ENCODE measurements at places on chromosomes 5 and 9. TPM values are rescaled to one million over a fixed set of nuclear protein-coding genes. Genes with fewer than 3 reads are reported as not detected.

The NIM1K gene
- not detected for total RNA-seq

The IGFBPL1 gene
- 28.8 TPM for total RNA-seq

The OTULINL gene
- 1.9 TPM for total RNA-seq

The FAM151B gene
- 7.0 TPM for total RNA-seq

The PCDHGB6 gene
- total RNA-seq: 1.3 TPM

The LCP2 gene
- total RNA-seq: not detected

The LECT2 gene
- not detected for total RNA-seq

The MYORG gene
- total RNA-seq: 0.86 TPM

The HAVCR1 gene
- not detected for total RNA-seq

The CNTNAP3B gene
- 11.8 TPM for total RNA-seq

The GPX8 gene
- 126 TPM for total RNA-seq

The CDH18 gene
- 14.8 TPM for total RNA-seq

The PCDHAC2 gene
- 1.2 TPM for total RNA-seq

The CNTFR gene
- not detected for total RNA-seq

The PHF24 gene
- total RNA-seq: not detected

The SLC22A5 gene
- 7.1 TPM for total RNA-seq

The LCNL1 gene
- total RNA-seq: not detected

The MCTP1 gene
- 11.3 TPM for total RNA-seq

DNA sequence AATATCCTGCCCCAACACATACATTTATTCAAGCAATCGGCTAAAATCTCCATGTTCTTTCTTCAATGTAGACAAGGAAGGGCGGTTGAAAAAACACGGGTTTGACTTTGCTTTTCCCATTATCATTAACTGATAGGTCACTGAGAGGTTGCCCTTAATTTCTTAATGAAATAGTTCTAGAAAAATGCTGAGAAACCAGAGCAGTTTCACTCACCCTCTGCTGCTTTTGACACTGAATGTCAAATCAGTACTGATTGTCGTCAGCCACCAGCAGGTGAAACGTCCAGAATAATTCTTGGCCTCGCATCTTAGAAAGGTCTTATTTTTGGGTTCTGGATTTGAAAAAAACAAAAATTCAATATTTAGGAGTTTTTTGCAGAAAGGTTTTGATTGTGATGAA is 8.1 kb downstream of the IL12B start:
- no peak for DNase-seq

GRCh38 chr5:71810023-71810422 is 90.9 kb downstream of the CARTPT start:
- peak; percentile 29 for DNase-seq

- no peak for DNase-seq
These were observed 178 bp downstream of the MORN5 start for GRCh38 chr9:122159925-122160246.

GRCh38 chr5:54470128-54470527 is 14.6 kb downstream of the HSPB3 start:
- DNase-seq: no peak

GRCh38 chr5:173883347-173883924 is 4.7 kb upstream of the CPEB4 start:
- no peak for DNase-seq

GRCh38 chr5:82448374-82448773 is 170.2 kb upstream of the RPS23 start:
- DNase-seq: no peak

- no peak for DNase-seq
These were observed 277.4 kb downstream of the SLCO4C1 start for GRCh38 chr5:102018690-102019089.

DNA sequence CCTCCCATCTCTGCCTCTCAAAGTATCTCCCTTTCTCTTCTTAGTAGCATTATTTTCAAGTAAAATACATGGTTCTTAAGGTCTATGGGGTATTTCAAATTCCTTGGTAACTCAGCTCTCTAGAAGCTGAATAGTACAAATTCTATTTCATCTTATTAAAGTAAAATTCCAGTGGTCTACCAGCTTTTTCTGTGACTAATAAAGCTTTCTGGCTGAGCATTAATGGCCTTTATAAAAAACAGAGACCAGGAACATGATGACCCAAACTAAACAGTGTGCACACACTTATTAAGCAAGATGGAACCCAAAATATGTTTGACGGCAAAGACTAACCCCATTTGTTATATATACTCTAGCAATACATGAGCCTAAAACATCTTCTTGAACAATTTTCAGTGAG is 142.6 kb downstream of the OR2K2 start:
- DNase-seq: no peak

DNA sequence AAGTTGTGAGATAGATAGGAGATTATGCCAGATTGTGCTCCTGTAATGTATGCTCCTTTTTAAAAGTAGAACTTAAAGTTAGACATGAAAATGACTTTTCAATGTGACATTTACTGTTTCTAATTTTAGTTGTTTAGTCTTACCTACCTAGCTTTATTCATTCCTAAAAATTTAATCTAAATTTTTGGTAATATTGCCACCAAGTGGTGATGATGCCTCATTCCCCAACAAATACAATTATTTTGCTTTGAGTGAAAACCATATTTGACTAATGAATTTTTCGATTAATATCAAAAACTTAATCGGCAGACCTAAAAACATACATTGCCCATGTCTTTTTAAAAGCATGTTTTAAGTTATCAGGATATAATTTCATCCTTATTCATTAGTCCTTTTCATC is 25.6 kb downstream of the PPWD1 start:
- no peak for DNase-seq

DNA sequence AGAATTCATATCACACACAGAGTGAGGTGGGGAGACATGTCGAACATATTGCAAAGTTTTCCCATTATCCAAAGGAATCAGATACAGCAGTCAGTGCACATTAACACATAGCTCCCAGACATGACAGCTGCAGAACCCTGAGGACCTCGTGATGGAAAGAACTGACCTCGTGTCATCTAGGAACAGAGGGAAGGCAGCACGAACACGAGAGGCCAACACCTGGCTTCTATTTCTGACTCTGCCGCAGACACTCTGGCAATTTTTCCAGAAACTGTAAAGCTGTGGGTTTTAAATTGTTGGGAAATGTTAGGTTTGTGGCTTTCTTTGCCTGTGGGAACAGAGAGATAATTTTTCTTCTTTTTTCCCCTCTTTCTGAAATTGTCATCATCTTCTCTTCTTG is 315.0 kb upstream of the PIK3R1 start:
- DNase-seq: no peak

DNA sequence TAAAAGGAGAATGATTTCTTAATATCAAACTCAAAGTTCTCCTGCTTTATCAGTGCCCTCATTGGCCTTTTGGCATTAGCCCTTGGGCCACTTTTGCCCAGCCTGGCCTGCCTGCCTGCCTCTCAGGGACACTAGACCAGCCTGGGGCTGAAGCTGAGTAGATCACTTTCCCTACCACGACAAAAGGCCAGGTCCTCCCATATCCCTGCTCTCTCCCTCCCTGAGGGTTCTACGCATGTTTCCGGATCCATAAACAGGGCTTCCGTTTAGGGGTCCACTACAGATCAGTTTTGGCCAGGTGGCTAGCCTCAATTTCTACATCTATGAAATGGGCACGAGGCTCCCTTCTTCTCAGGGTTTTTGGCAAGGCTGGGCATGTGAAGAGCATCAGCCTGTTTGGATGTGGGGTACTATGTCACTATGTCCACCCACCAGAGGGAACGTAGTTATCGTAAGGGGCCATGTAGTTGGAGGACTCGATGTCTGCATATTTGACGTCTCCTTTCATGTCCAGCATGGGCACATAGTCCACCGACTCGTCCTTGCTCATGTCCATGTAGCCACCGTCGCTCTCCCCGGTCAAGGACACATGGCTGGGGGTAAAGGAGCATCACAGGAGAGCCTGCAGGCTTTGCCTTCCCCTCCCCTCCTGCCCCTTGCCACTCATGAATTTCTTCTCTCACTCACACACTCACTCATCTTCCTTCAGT is 34.0 kb downstream of the PDGFRB start:
- DNase-seq: no peak

DNA sequence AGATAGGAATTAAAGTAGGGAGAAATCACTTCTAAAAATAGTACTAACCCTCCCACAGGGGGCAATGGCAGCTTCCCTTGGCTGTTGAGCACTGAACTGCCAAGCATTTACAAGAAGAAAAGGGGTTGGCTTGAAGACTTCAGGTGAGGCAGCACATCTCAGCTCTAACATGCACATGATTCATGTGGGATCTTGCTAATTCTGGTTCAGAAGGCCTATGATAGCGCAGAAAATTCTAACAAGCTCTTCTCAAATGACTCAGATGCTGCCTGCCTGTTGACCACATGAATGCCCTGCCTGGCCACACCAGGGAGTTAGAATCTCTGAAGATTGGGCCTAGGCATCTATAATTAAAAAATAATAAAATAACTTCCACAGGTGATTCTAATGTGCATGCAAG is 22.6 kb downstream of the CD180 start:
- no peak for DNase-seq

- no peak for DNase-seq
These were observed 25.8 kb upstream of the F2R start for GRCh38 chr5:76690037-76690679.

GRCh38 chr5:1538276-1538675 is 14.5 kb upstream of the LPCAT1 start:
- DNase-seq: no peak

DNA sequence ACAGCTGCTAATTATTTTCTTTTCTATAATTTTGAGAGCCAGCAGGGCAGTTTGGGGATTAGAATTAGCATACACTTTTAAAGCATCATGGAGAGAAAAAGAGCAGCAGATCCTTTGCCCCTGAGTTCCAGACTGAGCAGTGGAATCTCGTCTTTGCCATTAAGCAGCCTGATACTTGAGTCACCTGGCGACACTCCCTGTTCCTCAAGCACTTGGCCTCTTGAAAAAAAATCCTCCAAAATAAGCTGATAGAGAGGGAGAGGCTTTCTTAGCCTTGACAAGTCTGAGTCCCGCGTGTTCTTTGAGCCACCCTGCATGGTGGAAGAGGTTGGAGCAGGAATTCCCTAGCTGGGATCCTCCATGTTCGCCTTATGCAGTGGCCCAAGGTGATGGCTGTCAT is 398.3 kb downstream of the IRX2 start:
- no peak for DNase-seq

Measured in Daoy (cell line).